ENCODE measurements at places on chromosomes 7 and 10. TPM values are rescaled to one million over a fixed set of nuclear protein-coding genes. Genes with fewer than 3 reads are reported as not detected.
A peak's percentile ranks its signal among the peaks of the same experiment; 100 is the strongest.

GRCh38 chr7:150955519-150956394, 22.4 kb downstream of the KCNH2 start:
- peak; percentile 86 for DNase-seq
- no peak overlapping the region for H3K27ac ChIP-seq
- no peak overlapping the region for H3K4me3 ChIP-seq

The CCDC3 gene
- 2.2 TPM for polyA plus RNA-seq

DNA sequence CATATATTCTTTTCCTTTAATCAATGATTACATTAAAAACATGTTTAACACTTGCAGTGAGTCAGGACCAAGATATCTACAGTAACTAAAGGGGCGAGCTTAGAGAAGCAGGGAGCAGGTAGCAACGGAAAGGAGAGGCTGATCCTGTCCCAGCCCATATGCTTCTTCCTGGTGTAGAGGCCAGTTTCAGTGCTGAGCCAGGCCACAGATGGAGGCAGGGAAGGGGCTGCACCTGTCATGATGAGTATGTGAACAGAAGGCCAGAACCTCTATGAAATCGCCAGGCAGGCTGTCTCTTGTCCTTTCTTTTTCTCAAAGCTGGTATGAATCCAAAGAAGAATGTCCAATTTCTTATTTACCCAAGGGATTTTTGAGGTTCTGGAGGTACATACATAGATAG, 16.3 kb downstream of the REEP3 start:
- H3K4me1 ChIP-seq: no peaks in the 10 kb centered on the region
- no peaks in the 10 kb centered on the region for H3K27me3 ChIP-seq
- no peak overlapping the region for H3K27ac ChIP-seq
- no peaks in the 10 kb centered on the region for H3K36me3 ChIP-seq
- no peak for DNase-seq

The ZDHHC16 gene
- 20.8 TPM for polyA plus RNA-seq

The CHN2 gene
- polyA plus RNA-seq: 8.3 TPM

The RET gene
- not detected for polyA plus RNA-seq

The HKDC1 gene
- polyA plus RNA-seq: 0.53 TPM

DNA sequence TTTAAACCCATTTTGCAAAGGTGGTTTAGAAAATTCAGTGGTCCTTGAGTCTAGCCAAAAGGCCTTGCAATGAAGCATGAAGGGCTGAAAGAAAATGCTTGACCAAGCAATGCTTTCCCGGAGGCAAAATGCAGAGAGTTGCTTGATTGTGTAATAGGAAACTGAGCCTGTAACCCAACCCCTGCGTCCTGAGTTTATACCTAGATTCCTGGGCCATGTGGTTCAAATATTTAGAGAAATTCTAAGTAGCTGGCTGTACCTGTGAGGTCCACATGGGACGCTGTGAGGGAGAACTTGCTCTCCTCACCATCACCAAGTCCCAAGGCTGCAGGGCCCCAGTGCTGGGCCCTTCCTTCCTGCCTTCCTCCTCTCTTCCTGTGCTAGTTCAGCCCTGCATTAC, 45.7 kb downstream of the CXCL12 start:
- no peaks in the 10 kb centered on the region for H3K36me3 ChIP-seq
- H3K4me1 ChIP-seq: no peaks in the 10 kb centered on the region
- no peak for DNase-seq
- H3K27ac ChIP-seq: no peak overlapping the region

- no peaks in the 10 kb centered on the region for H3K36me3 ChIP-seq
- no peak for DNase-seq
- no peaks in the 10 kb centered on the region for H3K27me3 ChIP-seq
- H3K27ac ChIP-seq: no peak overlapping the region
- H3K4me3 ChIP-seq: no peak overlapping the region
Measured at GRCh38 chr7:25103773-25104172, 21.3 kb downstream of the CYCS start.

DNA sequence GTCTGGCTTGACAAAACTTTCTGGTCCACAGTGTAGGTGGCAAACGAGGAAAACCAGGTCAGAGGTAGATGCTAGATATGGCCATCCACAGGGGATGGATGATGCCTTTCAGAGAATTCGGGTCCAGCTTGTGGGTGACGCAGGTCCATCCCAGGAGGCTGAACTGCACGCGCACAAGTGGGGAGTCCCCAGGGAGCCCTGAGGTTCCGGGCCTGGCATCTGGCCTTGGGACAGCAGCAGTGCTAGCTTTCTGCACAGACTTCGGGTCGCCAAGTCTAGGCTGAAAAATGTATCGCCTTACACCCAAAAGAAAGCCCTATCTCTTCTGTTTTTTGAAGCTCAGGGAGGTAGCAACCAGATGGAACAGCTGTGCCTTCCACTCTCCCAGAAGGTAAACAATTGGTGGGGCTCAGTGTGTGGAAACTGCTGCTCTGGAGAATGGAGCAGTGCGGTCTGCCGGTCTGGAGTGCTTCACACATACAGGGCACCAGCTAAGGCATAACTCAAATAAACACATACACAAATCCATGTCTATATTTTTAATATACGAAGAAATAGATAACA, 119.3 kb upstream of the ACBD5 start:
- no peak overlapping the region for H3K27ac ChIP-seq
- DNase-seq: no peak
- H3K4me1 ChIP-seq: no peaks in the 10 kb centered on the region
- no peaks in the 10 kb centered on the region for H3K36me3 ChIP-seq

The SLC35B4 gene
- polyA plus RNA-seq: 5.7 TPM

The PPIF gene
- polyA plus RNA-seq: 51.4 TPM

GRCh38 chr10:91360461-91360860, 49.7 kb upstream of the HECTD2 start:
- no peaks in the 10 kb centered on the region for H3K36me3 ChIP-seq
- H3K4me3 ChIP-seq: no peak overlapping the region
- no peaks in the 10 kb centered on the region for H3K27me3 ChIP-seq
- H3K27ac ChIP-seq: no peak overlapping the region

GRCh38 chr7:81873559-81873958, 103.7 kb upstream of the HGF start:
- H3K4me3 ChIP-seq: no peak overlapping the region
- no peaks in the 10 kb centered on the region for H3K36me3 ChIP-seq
- H3K27me3 ChIP-seq: no peaks in the 10 kb centered on the region
- H3K4me1 ChIP-seq: no peaks in the 10 kb centered on the region
- no peak overlapping the region for H3K27ac ChIP-seq

The VWA2 gene
- polyA plus RNA-seq: not detected

DNA sequence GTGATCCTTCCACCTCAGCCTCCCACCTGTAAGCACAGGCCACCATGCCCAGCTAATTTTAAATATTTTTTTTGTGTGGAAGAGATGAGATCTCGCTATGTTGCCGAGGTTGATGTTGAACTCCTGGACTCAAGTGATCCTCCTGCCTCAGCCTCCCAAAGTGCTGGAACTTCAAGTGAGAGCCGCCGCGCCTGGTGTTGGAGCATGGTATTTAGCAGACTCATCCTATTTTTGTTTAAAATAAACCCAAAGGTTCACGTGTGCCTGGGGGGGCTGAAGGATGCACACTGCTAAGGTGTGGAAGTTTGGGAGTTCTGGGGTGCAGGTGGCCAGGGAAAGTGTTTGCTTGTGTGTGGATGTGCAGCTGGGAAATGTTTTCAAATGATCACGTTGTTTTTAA, 18.1 kb downstream of the PDGFA start:
- no peaks in the 10 kb centered on the region for H3K27me3 ChIP-seq
- H3K4me3 ChIP-seq: no peak overlapping the region
- H3K36me3 ChIP-seq: no peaks in the 10 kb centered on the region
- DNase-seq: no peak
- H3K27ac ChIP-seq: no peak overlapping the region

The OR13A1 gene
- polyA plus RNA-seq: not detected

- no peaks in the 10 kb centered on the region for H3K27me3 ChIP-seq
- H3K4me3 ChIP-seq: no peak overlapping the region
Measured at GRCh38 chr10:123451618-123452245, 214.4 kb upstream of the GPR26 start.

GRCh38 chr7:26633557-26633956, 230.8 kb downstream of the SKAP2 start:
- no peaks in the 10 kb centered on the region for H3K27me3 ChIP-seq
- no peak overlapping the region for H3K4me3 ChIP-seq
- no peaks in the 10 kb centered on the region for H3K36me3 ChIP-seq
- no peak for DNase-seq
- no peak overlapping the region for H3K27ac ChIP-seq

DNA sequence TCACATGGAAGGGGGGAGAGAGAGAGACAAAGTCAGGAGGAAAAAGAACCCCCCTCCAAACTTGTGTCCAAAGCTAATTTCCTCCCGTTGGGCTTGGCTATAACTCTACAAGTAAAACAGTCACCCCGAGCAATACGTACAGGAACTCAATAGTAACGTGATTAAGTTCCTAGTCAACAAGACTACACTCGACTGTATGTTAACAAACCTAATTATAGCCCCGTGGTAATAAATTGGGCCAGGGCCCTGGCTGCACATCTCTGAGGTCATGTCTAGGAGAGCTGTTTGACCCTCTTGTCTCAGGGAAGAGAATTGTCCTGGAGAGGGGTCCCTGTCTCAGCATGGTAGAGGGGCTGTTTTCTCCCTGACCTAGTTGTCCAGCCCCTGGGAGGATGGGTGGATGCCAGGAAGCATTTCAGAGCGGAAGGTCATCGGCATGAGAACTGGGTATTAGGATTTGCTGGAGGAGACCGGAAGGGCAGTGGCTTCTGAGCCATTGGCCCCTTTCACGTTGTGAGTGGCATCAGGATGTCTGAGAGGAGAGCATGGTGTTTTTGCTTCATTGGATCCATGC, 60.2 kb upstream of the COMTD1 start:
- no peak overlapping the region for H3K4me3 ChIP-seq
- no peak for DNase-seq
- H3K27me3 ChIP-seq: no peaks in the 10 kb centered on the region
- peak overlapping the region; percentile 63 for H3K27ac ChIP-seq
- H3K36me3 ChIP-seq: no peaks in the 10 kb centered on the region
- peaks cover 1% of the 10 kb centered on the region for H3K4me1 ChIP-seq

GRCh38 chr7:74708569-74709275, 51.2 kb downstream of the GTF2I start:
- H3K27me3 ChIP-seq: no peaks in the 10 kb centered on the region
- peaks cover 18% of the 10 kb centered on the region for H3K36me3 ChIP-seq
- peaks cover 32% of the 10 kb centered on the region for H3K4me1 ChIP-seq
- no peak overlapping the region for H3K27ac ChIP-seq
- H3K4me3 ChIP-seq: no peak overlapping the region

- no peak for DNase-seq
- peak overlapping the region; percentile 49 for H3K27ac ChIP-seq
- peaks cover 7% of the 10 kb centered on the region for H3K4me1 ChIP-seq
- no peaks in the 10 kb centered on the region for H3K27me3 ChIP-seq
- H3K36me3 ChIP-seq: no peaks in the 10 kb centered on the region
Measured at GRCh38 chr7:139648391-139648861, 124.9 kb downstream of the CLEC2L start.

- no peak for DNase-seq
- peaks cover 4% of the 10 kb centered on the region for H3K36me3 ChIP-seq
- no peak overlapping the region for H3K27ac ChIP-seq
Measured at GRCh38 chr7:37348982-37349381, 99.7 kb downstream of the ELMO1 start.

The SPDYE1 gene
- not detected for polyA plus RNA-seq

DNA sequence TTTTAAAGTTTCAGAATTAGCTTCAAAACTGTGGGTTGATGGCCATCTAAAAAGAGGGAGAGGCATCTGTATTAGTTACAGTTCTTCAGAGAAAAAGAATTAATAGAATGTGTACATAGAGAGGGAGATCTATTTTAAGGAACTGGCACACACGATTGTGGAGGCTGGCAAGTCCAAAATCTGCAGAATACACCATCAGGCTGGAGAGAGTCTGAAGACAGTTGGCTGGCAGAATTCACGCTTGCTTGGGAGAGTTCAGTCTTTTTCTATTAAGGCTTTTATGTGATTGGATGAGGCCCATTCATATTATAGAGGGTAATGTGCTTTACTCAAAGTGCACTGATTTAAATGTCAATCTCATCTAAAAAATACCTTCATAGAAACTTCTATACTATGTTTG, 135.1 kb upstream of the SORCS1 start:
- H3K4me3 ChIP-seq: no peak overlapping the region
- H3K36me3 ChIP-seq: no peaks in the 10 kb centered on the region
- H3K27ac ChIP-seq: no peak overlapping the region
- no peak for DNase-seq
- no peaks in the 10 kb centered on the region for H3K4me1 ChIP-seq

DNA sequence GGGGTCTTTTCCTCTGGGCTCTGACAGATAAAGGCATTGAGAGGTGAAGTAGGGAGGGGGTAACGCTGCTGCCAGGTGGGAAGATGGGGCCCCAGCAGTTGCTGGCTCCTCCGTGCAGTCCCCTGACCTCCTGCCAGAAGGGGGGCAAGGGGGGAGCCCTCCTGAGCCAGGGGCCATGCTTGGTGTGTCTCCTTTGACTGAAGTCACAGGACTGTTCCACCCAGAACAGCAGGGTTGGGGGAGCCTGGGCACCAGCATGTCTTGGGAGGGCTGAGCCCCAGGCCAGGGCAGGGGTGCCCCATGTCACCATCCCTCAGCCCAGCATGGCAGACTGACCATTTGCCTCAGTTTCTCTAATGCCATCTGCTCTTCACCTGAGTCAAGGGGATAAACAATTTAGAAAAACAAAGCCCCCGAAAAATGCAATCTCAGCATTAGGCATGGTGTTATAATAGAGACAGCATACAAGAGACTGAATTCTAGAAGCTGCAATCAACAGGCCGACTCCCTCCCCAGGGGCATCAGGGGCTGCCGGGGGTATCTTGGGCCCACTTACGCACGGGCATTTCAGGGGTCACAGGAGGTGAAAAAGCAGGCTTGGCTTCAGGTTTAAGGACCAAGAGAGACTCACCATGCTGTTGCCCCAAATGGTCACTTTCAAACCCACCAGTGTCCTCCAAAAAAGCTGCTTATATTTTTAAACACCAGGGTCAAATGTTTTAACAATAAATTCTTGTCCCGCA, 108.6 kb upstream of the GPR26 start:
- H3K4me3 ChIP-seq: no peak overlapping the region
- no peaks in the 10 kb centered on the region for H3K27me3 ChIP-seq
- peak; percentile 24 for DNase-seq
- H3K4me1 ChIP-seq: no peaks in the 10 kb centered on the region

DNA sequence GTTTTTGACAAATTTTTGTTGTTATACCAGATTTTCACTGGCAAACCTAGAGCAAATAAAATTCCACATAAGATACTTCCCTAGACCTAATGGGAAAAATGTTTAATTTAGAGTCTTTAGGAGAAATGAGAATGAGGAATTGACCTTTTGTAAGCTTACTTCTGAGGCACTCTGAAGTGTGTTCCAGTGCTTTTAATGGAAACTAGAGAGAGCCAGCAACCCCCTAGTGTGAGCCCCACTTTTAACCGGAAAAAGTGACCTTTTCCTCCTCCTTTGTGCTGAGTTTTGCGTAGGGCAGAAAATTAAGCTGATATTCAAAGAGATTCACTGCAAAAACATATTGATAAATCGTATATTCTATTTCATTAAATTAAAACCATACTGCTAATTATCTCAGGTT, 5.2 kb downstream of the IKZF1 start:
- H3K27me3 ChIP-seq: peaks cover 11% of the 10 kb centered on the region
- no peak overlapping the region for H3K27ac ChIP-seq
- peaks cover under 1% of the 10 kb centered on the region for H3K4me1 ChIP-seq
- no peak overlapping the region for H3K4me3 ChIP-seq
- DNase-seq: no peak

The PTPRZ1 gene
- polyA plus RNA-seq: 0.07 TPM

The USP6NL gene
- polyA plus RNA-seq: 5.5 TPM

- DNase-seq: no peak
- H3K27ac ChIP-seq: no peak overlapping the region
- no peaks in the 10 kb centered on the region for H3K27me3 ChIP-seq
- no peak overlapping the region for H3K4me3 ChIP-seq
Measured at GRCh38 chr7:18872344-18872743, 245.1 kb downstream of the TWIST1 start.

- no peaks in the 10 kb centered on the region for H3K4me1 ChIP-seq
- no peak overlapping the region for H3K27ac ChIP-seq
- H3K36me3 ChIP-seq: no peaks in the 10 kb centered on the region
- H3K4me3 ChIP-seq: no peak overlapping the region
- H3K27me3 ChIP-seq: no peaks in the 10 kb centered on the region
Measured at GRCh38 chr7:89837515-89837914, 316.8 kb upstream of the STEAP1 start.

The ZNF277 gene
- polyA plus RNA-seq: 7.8 TPM

The TAS2R41 gene
- not detected for polyA plus RNA-seq

Data from liver (tissue), 10 donors.